ENCODE measurements at places on chromosomes 7 and 10.
A peak's percentile ranks its signal among the peaks of the same experiment; 100 is the strongest.

- no peak for DNase-seq
These were observed 288.2 kb downstream of the TWIST1 start for GRCh38 chr7:18828994-18829857.

DNA sequence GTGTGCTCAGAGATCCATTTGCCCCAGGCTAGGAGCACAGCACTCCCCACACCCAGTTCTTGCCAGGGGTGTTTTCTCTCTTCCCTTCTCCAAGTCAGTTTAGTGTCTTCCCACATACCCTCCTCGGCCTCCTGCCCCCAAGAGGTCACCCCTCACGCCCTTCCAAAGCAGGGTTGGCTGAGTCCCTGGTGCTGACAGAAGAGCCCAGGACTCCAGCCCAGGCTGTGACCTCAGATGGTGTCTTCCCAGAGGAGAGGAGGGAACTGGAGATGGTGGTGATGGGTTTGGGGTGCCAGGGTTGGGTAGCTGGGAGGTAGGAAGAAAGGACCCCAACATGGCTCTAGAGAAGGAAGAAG lies 19.8 kb downstream of the ZNF775 start:
- DNase-seq, result no peak

GRCh38 chr7:27165996-27166530 lies 726 bp upstream of the HOXA9 start:
- DNase-seq, result no peak

DNA sequence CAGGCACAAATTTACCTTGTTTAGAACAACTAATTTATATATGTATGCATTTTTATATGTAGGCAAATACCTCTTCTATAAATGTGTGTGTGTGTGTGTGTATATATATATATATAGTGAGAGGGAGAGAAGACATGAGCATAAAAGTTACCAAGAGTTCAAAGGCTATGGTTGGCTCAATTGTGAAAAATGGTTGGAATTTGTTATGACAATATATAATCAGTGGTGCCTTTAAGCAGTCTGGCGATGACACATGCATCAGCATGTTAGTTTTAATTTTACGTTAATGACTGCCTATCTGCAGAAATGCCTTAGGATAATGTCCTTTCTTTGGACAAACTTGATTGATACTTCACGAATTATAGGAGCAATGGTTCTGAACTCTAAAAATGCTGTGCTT lies 980.8 kb upstream of the LRRTM3 start:
- DNase-seq, result no peak

DNA sequence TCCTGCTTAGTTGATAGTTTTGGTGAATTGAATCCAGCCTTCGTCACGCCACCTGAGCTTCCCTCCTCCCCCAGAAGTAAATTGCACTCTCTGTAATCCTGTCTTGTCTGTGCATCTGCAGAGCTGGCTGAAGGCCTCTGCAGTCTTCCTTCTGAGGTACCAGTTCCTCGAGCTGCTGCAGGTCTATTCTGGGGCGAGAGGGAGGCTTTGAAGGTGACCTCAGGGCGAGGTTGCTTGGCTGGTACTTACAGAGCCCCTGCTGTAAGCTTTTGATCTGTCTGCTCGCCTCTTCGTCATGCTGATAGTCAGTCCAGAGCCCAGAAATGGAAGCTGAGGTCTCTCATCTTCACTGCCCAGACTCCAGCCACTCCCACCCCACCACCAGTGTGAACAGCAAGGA lies 513.6 kb upstream of the FOXK1 start:
- DNase-seq, result no peak

- no peak for DNase-seq
These were observed 37.1 kb downstream of the MASTL start for GRCh38 chr10:27192284-27192683.

- DNase-seq, result no peak
These were observed 63.5 kb upstream of the VKORC1L1 start for GRCh38 chr7:65809259-65809981.

GRCh38 chr10:127243490-127244272 lies 47.3 kb upstream of the INSYN2A start:
- peak; percentile 5 for DNase-seq

- no peak for DNase-seq
These were observed 718 bp upstream of the BPGM start for GRCh38 chr7:134645935-134646334.

- DNase-seq, result no peak
These were observed 142.8 kb downstream of the GLCCI1 start for GRCh38 chr7:8111282-8111960.

GRCh38 chr7:50446542-50446960 lies 3.6 kb downstream of the FIGNL1 start:
- DNase-seq, result no peak

- no peak for DNase-seq
These were observed 82.1 kb downstream of the USP6NL start for GRCh38 chr10:11529276-11529903.

DNA sequence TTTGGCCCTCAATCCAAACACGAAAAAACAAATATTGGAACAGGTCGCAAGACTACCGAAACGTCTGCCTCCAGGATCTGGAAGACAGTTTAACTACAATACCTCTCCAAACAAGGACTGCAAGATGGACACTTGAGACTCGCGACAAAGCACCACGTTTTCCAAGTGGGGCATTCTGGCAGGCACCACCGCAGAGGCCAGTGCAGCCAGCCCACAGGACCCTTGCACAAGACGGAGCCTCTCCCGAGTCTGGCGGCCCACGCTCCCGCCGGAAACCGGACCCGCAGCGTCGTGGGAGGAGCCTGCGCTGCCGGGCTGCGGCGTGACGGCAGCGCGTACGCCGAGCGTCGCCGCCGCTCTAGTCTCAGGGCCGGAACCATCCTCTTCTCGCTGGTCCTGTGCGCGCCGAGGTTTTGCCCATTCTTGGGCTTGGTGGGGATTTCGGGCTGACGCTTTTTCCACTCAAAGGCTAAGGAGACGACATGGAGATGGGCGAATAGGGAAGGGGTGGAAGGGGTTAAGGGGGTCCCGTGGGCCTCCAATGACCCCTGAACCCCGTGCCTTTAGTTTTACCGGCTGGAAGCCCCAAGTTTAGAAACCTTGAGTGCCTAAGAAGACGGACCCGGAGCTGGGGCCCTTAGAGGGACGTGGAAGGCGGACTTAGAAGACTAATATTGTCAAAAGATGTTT lies at the start of gene ORC5:
Gene ORC5 (minus strand): TSS at position 283 of the 690 bp plus-strand sequence. CDS start 109 bp downstream, at position 174.
- DNase-seq, result peak; percentile 63

DNA sequence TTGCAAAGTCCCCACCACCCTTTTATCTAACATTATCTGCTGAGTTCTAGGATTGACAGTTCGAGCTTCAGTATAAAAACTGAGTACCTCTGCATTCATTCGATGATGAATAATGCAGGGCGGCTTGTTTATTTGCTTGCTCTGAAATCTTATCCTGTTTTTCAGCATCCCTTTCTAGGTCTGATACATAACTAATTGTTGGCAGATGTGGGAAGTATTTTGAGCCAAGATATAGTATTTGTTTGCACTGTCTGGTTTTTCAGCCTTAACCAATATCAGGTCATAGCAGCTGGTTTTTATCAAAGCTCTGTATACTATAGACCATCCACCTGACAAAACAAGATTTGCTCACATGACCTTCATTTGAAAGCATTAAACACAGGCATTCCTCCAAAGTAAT lies 161.4 kb downstream of the TFEC start:
- DNase-seq, result no peak

- DNase-seq, result no peak
These were observed 31.3 kb downstream of the CH25H start for GRCh38 chr10:89175816-89176215.

DNA sequence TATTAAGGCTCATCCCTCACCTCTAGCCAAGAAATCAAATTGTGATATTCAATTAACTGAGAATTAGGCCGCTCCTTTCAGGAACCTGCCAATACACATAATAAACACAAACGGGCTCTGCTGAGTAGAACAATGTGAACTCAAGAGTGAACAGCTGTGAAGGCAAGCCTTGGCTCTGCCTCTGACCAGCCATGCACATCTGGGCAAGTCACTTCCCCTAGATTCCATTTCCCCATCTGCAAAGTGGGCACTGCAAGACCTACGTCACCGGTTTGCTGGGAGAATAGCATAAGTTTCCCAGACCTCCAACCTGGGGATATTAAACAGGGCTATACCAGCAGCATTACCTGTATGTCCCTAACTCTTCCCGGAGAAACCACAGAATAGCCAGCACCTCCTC lies 355.2 kb downstream of the TNS3 start:
- no peak for DNase-seq

GRCh38 chr7:33582533-33582932 lies 322.8 kb upstream of the BMPER start:
- no peak for DNase-seq

DNA sequence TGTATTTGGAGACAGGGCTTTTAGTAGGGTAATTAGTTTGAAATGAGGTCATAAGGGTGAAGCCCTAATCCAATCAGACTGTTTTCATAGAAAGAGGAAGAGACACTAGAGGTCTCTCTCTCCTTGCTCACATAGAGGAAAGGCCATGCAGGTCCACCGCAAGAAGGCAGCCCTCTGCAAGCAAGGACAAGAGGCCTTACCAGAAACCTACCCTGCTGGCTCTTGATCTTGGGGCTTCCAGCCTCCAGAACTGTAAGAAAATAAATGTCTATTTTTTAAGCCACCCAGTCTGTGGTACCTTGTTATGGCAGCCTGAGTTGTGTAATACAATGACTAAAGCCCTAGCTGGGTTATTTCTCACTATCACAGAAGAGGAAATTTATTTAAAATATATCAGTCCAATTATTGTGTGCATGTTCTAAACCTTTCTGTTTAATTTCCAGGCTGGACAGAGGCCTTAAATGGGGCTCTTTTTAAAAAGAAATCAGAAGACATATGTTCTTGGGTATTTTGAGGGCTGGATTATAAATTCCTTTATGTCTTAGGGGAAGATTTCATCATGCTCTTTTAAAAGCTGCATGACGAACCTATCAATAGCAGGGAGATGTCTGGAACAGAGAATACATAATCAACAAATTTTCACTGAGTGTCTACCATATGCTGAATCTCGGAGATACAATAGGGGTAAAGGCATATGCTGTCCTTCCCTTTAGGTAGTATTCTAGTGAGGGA lies 12.9 kb upstream of the TMEM26 start:
- no peak for DNase-seq

DNA sequence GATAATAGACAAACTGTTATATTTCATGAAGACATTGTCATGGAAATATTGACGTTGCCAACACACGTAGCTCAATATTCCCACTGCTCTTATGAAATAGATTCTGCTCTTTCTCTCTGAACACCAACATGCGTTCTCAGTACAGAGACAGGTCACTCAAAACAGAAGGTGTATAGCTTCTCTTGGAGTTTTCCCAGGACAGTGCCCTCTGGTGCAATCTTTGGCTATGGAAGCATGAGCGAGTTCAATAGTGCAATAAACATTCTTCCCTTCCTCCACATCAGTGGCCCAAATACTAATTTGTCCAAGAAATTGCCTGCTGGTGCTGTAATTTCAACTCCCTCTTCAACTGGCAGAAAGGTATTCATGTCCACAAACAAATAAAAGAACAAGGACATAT lies 145.3 kb downstream of the MAGI2 start:
- DNase-seq, result no peak

- DNase-seq, result peak; percentile 17
These were observed 766 bp upstream of the ZMYND11 start for GRCh38 chr10:134247-135131.

DNA sequence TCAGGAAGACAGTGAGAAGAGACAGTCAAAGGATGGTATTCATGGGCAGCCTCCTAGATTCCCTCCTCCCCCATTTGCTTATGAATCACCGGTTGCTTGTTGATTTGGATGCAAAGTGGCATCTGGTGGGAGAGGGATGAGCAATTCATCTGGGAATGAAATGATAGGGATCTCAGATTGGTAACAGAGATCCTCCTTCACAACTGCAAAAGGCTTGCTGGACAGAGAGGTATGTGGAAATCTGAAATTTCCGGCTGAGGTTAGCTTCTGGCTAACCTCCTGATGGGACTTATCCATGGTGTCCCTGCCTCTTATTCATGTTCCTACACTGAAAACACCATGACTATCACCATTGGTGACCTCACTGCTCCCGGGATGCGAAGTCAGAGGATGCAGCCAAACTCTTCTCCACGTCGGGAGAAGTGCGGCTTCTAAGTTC lies 48.4 kb upstream of the PODXL start:
- DNase-seq, result no peak

DNA sequence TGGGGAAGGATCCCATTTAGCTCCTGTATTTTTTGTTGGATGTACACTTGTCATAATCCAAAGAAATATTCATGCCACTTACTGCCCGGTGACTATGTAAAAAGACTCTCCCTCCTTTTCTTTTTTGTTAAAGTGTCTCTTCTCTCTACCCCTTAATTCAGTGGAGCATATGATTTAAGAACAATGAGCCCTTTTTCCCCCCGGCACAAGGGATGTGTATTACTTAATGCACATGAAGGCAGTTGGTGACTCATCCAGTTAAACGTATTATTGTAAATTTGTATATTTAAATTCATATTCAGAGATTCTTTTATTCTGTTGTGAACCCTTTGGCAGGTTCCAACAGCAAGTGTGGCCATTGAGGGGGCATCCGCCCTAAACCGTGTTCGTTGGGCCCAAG lies 241.9 kb downstream of the SLC25A13 start:
- DNase-seq, result no peak

- DNase-seq, result no peak
These were observed 640.0 kb downstream of the IPMK start for GRCh38 chr10:57627642-57628178.

- no peak for DNase-seq
These were observed 56.5 kb upstream of the AGMO start for GRCh38 chr7:15618275-15618674.

DNA sequence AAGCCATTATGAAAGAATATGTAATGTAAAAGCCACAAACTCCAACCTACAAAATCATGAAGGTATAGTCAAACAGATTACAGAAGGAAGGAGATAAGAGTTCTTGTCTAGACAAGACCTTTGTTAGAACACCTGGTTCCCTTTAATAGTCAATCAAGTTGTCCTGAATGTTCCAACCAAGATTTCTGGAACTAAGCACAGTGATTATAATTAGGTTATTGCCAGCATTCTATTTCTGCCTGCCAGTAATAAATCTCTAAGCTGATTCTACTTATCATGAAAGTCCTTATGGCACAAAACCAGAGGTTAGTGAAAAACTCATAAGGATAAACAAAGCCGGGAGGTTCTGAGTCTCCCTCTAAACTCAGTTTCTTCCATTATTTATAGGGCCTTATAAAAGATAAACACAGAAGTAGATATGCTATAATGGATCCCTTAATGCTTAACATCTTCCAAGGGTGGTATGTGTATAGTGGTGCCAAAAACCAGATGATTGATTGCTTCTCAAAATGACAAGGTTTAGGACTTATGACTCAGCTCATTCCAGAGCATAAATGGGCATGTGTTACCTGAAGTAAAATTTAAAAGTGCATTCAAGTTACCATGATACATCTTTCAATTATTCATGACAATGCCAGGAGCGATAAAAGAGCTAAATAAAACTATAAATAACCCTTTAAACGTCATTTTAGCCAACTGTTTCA lies 237.2 kb downstream of the CSTF2T start:
- DNase-seq, result no peak

GRCh38 chr7:89914711-89915110 lies 239.6 kb upstream of the STEAP1 start:
- DNase-seq, result no peak
